ENCODE measurements at places on chromosomes 5 and 9. TPM values are rescaled to one million over a fixed set of nuclear protein-coding genes. Genes with fewer than 3 reads are reported as not detected.

CTXN3 gene
- polyA plus RNA-seq = not detected

COL23A1 gene
- 0.40 TPM for polyA plus RNA-seq

DNA sequence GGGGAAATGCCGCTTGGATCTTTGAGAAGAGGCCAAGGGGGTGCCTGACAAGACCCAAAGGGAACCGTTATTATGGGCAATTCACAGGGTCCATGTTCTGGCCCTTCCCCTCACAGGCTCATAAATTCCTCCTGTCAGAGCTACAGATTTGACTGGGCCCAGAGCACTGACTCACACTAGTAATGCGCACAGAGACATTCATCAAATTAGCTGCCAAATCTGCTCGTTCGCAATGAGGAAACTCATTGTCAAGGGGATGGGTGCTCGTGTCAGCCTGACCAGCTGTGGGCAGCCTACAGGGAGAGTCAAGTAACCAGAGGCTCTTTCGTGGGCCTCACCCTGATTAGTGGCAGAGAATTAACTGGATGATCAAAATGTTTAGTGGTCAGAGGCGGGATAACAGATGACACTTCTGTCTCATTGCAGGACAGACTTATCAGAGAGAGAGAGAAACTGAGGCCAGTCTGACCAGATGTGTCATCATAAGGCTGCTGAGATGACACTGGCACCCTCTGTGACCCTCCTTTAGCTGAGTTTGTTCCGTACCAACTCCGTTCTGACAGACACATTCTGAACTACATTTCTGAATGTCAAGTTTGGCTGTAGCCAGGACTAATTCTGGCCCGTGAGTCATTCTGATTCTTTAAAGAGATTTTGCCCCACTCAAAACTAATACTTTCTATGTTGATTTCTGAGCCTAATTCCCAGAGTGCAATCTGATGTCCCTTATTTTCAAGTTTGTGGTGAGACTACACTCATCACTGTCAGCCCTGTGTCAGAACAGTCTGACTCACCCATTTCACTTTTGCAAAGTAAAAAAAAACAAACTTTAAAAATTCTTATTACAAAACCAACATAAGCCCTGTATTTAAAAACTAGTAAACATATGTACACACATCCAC lies 377.1 kb downstream of the ACTL7B start:
- no peak overlapping the region for H3K27ac ChIP-seq
- no peak for DNase-seq
- H3K27me3 ChIP-seq = peaks cover 2% of the 10 kb centered on the region
- no peaks in the 10 kb centered on the region for H3K4me1 ChIP-seq
- H3K36me3 ChIP-seq = no peaks in the 10 kb centered on the region

GRCh38 chr5:100872408-100873190 lies 30.5 kb downstream of the ST8SIA4 start:
- peaks cover 2% of the 10 kb centered on the region for H3K27me3 ChIP-seq
- H3K36me3 ChIP-seq = peaks cover 16% of the 10 kb centered on the region
- DNase-seq = no peak
- H3K4me3 ChIP-seq = no peak overlapping the region

DNA sequence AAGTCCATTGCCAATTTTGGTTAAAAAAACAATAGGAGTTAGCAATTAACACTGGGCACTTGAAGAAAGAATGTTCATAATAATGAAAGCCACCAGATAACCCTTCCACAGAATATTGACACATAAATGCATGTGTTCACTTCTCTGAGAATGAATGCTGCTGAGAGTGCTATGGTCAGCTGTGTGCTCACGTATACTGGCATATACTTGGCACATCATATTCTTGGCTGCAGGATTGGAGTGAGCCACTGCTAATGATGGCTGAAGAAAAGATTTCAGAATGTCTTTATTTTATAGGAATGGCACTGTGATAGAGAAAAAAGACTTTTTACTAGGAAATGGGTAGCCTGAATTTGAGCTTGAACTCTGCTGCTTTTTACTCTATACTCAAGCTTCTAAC lies 46.0 kb upstream of the SMARCA2 start:
- H3K4me1 ChIP-seq = no peaks in the 10 kb centered on the region
- peaks cover 4% of the 10 kb centered on the region for H3K27me3 ChIP-seq
- H3K4me3 ChIP-seq = no peak overlapping the region
- no peak overlapping the region for H3K27ac ChIP-seq
- no peak for DNase-seq

GRCh38 chr9:115422932-115423440 lies 305.0 kb upstream of the TNC start:
- DNase-seq = no peak
- H3K27ac ChIP-seq = no peak overlapping the region
- H3K27me3 ChIP-seq = no peaks in the 10 kb centered on the region
- H3K36me3 ChIP-seq = no peaks in the 10 kb centered on the region
- H3K4me1 ChIP-seq = no peaks in the 10 kb centered on the region
- no peak overlapping the region for H3K4me3 ChIP-seq

Data from immature natural killer cell (primary cell).